ENCODE measurements at places on chromosomes 1 and 21.

GRCh38 chr1:80417671-80418070 lies 1383.1 kb upstream of the ADGRL2 start:
- DNase-seq, result no peak

GRCh38 chr1:44013949-44014348 lies 17.3 kb downstream of the SLC6A9 start:
- no peak for DNase-seq

DNA sequence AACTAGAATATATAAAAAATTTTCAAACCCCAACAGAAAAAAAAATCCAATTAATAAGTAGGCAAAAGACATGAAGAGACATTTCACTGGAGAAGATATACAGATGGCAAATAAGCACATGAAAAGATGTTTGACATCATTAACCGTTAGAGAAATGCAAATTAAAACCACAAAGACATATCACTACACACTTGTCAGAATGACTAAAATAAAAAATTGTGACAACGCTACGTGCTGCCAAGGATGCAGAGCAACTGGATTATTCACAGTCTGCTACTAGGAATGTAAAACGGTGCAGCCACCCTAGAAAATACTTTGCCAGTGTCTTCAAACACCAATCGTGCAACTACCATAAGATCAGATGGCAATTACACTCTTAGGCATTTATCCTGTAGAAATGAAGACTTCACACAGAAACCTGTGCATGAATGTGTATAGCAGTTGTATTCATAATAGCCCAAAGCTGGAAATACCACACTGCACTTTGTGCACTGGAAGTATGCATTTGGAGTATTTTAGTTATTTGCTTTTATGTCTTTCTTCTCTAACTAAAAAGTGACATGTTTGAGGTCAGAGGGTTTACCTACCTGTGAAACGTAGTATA lies 75.3 kb upstream of the PALMD start:
- no peak for DNase-seq

GRCh38 chr1:211627259-211627658 lies 48.2 kb downstream of the NEK2 start:
- DNase-seq, result no peak

- no peak for DNase-seq
Measured at GRCh38 chr1:165637427-165637826, 6.4 kb downstream of the MGST3 start.

GRCh38 chr1:214354440-214355148 lies 73.6 kb downstream of the SMYD2 start:
- no peak for DNase-seq

- no peak for DNase-seq
Measured at GRCh38 chr1:41882486-41882885, 36.2 kb downstream of the HIVEP3 start.

DNA sequence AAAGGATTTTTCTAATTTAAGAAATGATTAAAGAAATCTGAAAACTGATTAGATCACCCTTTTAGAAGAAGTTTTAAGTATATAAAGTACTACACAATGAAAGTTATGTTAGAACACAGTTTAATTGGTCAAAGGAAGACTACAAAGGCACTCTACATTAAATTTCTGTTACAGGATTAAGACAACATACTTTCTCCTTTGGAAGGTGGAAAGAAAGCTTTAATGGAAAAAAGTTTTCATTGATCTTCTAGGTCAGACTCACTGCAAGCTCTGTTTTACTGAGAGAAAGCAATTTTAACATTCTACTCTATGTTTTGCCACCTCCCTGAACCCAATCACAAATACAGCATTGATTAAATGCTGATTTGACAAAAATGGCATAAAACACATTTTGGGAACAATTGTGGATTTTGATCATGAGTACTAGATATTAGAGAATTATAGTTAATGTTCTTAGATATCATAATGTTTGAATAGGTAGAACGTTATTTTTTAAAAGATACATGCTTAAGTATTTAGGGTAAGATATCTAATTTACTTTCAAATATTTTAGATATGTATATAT lies 32.0 kb downstream of the WDR26 start:
- no peak for DNase-seq

DNA sequence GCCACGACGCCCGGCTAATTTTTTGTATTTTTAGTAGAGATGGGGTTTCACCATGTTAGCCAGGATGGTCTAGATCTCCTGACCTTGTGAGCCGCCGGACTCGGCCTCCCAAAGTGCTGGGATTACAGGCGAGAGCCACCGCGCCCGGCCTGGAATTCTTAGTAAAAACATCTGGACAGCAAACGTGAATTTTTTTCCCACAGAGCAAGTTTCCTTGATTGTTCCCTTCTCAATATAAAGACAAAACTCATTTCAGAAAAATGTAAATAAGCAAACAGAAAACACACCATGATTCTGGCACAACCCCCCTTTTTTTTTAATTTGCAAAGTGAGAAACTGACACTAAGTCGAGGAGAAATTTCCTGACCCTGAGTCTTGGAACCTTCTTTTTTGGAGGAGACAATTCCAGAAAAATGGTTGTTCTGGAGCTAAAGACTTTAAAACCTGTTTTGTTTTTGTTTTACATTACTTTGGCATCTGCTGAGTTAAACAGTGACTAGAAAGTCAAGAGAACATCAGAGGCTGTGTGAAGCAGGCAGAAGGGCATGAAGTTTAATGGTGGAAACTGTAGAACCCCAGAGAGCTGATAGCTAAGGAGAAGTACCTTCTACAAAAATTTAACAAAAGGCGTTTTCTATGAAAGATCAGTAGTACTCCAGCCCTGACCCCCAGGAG lies 10.3 kb upstream of the HMGCS2 start:
- no peak for DNase-seq

- no peak for DNase-seq
Measured at GRCh38 chr1:1058921-1059493, 15.1 kb downstream of the RNF223 start.

- DNase-seq, result no peak
Measured at GRCh38 chr1:222004784-222005183, 262.9 kb upstream of the DUSP10 start.

- no peak for DNase-seq
Measured at GRCh38 chr1:245433561-245433960, 278.8 kb downstream of the KIF26B start.

DNA sequence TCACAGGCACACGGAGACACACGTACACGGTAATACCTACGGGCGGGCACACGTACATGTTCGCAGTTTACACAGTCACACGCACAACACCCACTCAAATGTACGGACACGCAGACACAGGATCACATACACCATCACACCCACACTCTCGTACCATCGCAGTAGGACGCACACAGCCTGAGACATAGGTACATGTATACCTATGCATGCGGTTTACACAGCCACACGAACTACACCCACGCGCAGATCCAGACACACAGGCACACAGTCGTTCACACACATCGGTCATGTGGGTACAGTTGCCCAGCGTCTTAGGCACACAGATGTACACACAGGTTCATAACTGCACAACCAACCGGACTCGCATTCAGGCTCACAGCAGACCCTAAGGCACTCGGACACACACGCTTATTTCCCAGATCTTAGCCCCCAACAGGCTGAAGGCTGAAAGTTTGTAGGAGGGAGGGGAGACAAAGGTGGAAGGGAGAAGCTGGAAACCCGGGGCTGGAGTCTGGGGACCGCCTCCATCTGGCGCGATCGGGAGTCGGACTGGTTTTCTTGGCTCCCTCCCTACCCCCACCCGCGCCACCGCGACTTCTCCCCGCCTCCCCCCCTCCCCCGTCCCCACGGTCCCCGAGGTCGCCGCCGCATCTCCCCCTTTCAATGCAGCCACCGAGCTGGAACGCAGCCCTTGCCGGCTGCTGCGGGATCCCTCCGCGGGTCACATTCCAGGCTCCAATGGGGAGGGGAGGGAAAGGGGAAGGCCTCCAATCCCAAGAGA lies 51.9 kb upstream of the SYNC start:
- peak; percentile 21 for DNase-seq

- no peak for DNase-seq
Measured at GRCh38 chr1:153534925-153535241, 908 bp downstream of the S100A6 start.

GRCh38 chr1:243710467-243710866 lies 139.6 kb downstream of the AKT3 start:
- no peak for DNase-seq
